Activated naive CD8-positive, alpha-beta T cell treated with anti-CD3 and anti-CD28 coated beads, Interleukin-2, amount 50 U/mL, for 16 hours (primary cell): ENCODE measurements at places on chromosomes 16 and 17.

DNA sequence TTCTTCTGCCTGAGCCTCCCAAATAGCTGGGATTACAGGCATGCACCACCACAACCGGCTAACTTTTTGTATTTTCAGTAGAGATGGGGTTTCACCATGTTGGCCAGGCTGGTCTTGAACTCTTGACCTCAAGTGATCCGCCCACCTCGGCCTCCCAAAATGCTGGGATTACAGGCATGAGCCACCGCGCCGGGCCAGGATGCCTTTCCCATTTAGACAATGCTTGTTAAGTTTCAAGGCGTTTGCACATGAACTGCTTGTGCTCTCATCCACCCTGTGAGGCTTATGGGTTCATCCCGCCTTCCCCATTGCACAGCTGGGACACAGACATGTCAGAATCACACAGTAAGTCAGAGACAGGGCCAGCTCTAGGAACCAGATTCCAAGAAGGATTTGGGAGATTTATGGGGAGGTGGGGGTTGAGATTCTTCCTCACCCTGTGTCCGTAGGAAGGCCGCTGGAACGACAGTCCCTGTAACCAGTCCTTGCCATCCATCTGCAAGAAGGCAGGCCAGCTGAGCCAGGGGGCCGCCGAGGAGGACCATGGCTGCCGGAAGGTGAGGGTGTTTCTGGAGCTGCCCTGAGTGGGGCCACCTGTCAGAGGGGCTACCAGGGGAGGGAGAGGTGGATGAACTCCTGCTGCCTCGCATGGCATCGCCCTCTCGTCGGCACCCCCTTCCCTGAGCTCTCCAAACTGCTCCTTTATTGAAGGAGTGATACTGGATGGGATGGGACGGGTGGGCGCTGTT, 46.3 kb downstream of the MRC2 start:
- DNase-seq = no peak

DNA sequence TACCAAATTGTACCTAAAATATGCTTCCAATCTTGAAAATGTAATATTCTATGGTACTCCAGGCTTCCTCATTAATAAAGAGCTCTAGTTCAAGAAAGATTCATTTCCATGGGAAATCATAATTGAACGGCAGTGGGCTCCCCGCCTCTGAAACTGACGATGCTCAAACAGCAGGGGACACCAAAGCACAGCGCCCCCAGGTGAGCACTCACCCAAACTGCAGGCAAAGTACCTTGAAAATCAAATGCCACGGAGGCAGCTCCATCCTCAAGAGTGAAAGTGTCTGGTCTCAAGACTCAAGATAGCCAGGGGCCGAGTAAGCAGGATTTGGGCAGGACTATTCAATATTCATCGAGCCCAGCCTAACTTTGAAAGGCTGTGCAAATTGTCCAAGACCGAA, 217.4 kb upstream of the TNRC6C start:
- DNase-seq = no peak

DNA sequence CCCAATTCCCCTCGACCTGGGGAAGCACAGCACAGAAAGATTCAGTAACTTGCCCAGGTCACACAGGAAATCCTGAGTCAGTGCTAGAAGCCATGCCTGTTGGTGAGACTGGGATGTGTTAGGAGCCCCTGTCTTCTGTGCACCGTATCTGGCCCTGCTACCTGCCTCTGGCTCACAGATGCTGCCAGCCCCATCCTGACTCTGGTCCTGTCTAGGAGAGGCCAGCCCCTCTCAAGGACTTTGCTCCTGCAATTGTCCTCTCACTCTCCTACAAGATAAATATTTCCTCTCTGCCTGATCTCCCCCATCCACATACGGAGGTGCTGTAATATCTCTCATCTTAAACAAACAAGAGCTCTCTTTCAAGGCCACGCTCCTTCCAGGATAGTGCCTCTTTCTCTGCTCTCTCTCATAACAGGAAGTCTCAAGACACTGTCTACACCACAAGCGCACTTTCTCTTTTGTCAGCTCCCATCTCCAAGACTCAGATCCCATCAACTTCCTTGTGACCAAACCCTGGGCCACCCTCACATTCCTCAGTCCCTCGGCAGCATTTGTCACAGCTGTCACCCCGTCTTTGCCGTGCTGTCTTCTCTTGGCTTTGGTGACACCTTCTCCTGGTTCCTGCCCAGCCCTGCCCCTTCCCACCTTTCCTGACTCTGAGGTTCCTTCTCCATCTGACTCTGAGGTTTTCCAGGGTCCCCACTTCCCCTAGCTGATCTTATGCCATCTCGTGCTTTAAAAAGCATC, 1.9 kb downstream of the SLC13A2 start:
- no peak for DNase-seq

DNA sequence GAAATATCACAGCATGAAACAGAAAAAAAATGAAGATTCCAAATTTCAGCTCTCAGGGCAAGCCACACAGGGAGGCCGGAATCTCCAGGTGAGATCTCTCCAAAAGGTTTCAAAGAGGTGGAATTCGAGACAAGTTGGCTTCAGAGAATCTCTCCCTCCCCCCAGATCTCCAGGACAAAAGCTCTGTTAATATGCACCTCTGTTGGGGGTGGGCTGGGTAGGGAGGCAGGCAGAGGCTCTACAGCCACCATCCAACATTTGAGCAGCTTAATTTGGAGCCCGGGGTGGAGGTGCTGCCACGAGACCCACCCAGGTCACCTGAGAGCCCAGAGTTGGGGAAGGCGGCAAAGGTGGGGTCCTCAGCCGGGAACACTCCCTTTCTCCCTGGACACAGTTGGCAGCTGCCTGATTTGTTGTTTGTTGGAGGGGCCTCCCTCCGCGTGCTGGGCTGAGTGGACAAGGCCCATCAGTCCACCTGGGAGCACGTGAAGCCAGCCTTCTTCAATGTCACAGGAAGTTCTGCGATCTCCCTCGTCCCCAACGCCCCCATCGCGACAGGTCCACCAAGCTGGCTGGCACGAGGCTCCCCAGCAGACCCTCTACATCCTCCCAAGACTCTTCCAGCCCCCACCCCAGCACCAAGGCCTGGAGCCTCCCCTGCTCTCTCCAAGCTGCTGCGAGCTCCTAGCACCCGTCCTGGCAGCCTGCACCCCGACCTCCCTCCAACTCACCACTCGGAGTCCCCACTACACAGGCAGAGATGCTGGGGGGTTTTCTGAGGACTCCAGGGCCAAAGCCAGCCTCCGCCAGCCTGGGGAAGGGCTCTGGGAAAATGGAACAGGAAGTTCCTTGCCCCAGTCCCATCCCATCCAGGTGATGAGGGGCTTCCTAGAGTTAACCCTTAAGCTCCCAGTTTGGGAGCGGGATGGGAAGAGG, at the start of gene ZSCAN10:
TSS of gene ZSCAN10 (minus strand) at position 836 of the 936 bp plus-strand sequence. CDS start 6,357 bp downstream, outside the sequence.
- DNase-seq = no peak

GRCh38 chr16:65312795-65313194, 190.9 kb upstream of the CDH11 start:
- DNase-seq = no peak

- no peak for DNase-seq
Measured at GRCh38 chr16:87921236-87921773, 15.0 kb downstream of the CA5A start.

GRCh38 chr16:4962716-4963115, 4.6 kb downstream of the SEC14L5 start:
- no peak for DNase-seq

- DNase-seq = no peak
Measured at GRCh38 chr16:71357681-71358080, 842 bp upstream of the CALB2 start.

DNA sequence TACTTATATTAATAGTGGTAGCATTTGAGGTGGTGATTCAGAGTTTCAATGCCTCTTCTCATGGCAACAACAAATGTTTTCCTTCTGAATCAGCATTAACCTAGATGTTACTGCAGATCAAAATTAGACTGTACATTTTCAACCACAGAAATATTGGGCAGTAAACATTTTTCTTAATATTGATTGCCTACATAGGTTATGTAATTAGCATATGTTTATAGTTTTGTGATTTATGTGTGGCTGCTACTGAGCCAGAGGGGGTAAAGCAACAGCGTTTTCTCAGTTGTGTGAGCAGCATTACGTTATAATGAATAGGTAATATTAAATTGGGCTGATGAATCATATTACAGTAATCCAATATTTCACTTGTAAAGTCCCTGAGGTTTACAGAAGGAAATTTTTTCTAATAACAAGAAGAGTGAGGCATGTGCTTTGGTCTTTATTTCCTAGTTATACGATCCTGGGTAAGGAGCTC, 18.8 kb upstream of the BMERB1 start:
- no peak for DNase-seq

DNA sequence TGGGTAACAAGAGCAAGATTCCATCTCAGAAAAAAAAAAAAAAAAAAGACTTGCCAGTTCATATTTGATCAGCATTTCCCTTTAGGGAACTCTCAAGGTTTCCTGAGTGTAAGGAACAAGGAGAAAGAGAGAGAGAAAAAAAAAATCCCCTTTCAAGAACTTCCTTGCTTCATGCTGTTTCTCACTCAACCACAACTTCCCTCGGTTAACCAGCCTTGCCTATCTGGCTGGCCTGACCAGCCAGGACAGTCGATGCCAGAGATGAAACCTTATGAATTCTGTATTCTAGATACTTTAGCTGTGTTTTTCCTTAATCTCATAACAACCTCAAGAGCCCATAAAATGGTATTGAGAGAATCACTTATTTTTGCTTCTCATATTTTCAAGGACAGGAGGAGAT, 2.6 kb upstream of the N4BP1 start:
- no peak for DNase-seq

GRCh38 chr16:12833926-12834325, 30.2 kb upstream of the CPPED1 start:
- no peak for DNase-seq
